ENCODE measurements at places on chromosomes 5 and 9. TPM values are rescaled to one million over a fixed set of nuclear protein-coding genes. Genes with fewer than 3 reads are reported as not detected.

- no peak overlapping the region for H3K4me3 ChIP-seq
- H3K4me1 ChIP-seq, result no peaks in the 10 kb centered on the region
- no peaks in the 10 kb centered on the region for H3K27me3 ChIP-seq
- no peak overlapping the region for H3K27ac ChIP-seq
- DNase-seq, result no peak
- no peaks in the 10 kb centered on the region for H3K36me3 ChIP-seq
Measured at GRCh38 chr5:78604689-78605285, 43.8 kb downstream of the LHFPL2 start.

DNA sequence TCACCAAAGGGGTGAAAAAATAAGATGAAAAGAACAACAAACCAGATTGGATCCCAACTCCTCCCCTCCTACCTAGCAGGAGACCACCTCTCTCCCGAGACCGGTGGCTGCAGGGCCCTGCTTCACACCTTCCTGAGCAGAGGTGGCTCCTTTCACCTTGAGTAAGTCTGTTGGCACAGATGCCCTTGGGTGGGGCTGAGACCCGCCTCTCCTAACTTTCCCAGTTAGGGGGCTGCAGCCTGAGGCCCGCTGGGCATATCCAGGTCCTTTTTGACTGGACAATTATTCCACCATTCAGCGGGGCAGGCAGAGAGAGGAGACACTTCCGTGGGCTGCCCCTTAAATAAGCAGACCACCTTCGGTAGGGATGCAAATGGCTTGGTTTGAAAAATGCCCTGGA is 1.3 kb downstream of the SLC25A48 start:
- peaks cover 50% of the 10 kb centered on the region for H3K27me3 ChIP-seq
- H3K4me1 ChIP-seq, result peaks cover 12% of the 10 kb centered on the region
- no peak for DNase-seq
- H3K36me3 ChIP-seq, result no peaks in the 10 kb centered on the region

- peaks cover 8% of the 10 kb centered on the region for H3K4me1 ChIP-seq
- H3K27ac ChIP-seq, result no peak overlapping the region
- no peaks in the 10 kb centered on the region for H3K27me3 ChIP-seq
- H3K36me3 ChIP-seq, result no peaks in the 10 kb centered on the region
- H3K4me3 ChIP-seq, result no peak overlapping the region
Measured at GRCh38 chr5:78746021-78746770, 97.6 kb upstream of the LHFPL2 start.

DNA sequence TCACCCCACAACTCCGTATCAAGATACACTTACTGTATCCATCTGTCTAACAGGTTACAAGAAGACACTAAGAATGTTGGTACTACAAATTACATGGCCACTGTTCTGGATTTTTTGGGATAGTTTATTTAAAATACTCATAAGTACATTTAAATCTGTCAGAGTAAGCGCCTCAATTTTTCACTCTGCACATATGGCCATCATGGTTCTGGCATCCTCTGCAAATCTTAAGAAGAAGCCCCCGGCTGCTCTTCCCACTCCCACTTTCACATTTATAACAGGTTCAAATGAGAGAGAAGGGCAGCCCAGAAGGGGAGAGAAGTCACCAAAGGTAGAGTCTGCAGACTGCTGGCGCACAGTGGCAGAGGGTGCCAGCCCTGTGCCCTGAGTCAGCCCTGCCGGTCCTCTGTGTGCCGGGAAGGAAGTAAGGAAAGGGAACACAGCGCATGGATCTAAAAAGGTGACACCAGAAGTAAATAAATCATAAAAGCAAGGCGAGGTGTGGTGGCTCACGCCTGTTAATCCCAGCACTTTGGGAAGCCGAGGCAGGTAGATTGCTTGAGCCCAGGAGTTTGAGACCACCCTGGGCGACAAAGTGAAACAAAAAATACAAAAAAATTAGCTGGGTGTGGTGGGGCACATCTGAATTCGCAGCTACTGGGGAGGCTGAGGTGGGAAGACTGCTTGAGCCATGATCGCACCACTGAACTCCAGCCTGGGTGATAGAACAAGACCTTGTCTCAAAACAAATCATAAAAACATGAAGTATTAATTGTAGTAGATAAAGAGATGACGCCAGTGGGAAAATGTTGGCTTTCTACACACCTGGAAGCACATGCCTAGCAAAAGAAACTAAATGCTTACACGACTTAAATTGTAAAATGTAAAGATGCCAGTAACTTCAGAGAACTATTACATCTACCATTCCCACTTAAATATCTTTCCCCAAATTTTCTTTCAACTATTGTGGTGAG is 30.0 kb downstream of the RNF130 start:
- no peaks in the 10 kb centered on the region for H3K27me3 ChIP-seq
- H3K4me3 ChIP-seq, result no peak overlapping the region
- H3K4me1 ChIP-seq, result peaks cover under 1% of the 10 kb centered on the region
- DNase-seq, result no peak
- peaks cover 35% of the 10 kb centered on the region for H3K36me3 ChIP-seq

- H3K36me3 ChIP-seq, result no peaks in the 10 kb centered on the region
- no peak for DNase-seq
- no peaks in the 10 kb centered on the region for H3K27me3 ChIP-seq
Measured at GRCh38 chr5:94361832-94362796, 256.3 kb downstream of the KIAA0825 start.

DNA sequence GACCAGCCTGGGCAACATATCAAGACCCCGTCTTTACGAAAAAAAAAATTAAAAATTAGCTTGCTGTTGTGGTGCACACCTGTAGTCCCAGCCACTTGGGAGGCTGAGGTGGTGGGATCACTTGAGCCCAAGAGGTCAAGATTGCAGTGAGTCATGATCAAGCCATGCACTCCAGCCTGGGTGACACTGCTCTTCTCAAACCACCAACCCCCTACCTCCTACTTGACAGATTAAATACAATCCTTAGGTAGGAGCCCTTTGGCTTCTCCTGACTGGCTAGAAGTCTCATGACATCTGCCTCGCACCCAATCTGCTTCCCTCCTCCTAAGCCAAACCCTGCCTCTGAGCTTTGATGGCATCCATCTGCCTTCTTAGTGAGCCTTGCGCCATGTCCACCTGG is 11.6 kb upstream of the FBP1 start:
- DNase-seq, result no peak
- H3K27ac ChIP-seq, result peak overlapping the region; percentile 9
- H3K4me3 ChIP-seq, result no peak overlapping the region
- H3K4me1 ChIP-seq, result peaks cover 28% of the 10 kb centered on the region

DNA sequence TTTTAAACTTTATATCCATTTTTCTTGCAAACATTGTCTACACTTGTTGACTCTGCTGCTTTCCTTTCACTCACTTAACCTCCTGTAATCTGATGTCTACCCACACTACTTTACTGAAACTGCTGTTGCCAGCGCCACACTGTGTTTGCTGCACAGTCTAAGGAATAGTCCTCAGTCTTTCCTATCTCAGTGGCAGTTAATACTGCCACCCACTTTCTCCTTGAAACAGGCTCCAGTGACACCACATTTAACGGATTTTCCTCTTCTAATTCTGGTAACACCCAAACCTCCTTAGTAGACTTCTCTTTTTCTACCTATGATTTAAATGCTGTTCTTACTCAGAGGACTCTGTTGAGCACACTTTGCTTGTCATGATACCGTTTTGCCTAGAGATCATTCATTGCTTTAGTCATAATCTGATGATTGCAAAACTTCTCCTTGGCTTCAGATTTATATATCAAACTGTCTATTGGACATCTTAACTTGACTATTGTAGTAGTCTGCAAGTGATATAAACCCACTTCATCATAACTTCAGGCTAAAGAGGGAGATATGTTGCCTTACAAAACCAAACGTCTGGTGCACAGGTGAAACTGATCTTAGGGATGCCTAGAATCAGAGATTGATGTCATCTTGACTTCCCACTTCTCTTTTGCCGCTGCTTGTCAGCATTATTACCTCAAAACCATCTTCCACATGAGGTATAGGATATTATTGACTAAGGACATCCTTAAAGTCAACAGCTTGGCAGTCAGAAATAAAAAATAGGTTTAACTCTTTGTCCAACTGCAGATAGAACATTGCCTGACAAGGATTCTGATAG is 94.1 kb downstream of the CDC42SE2 start:
- H3K4me1 ChIP-seq, result peaks cover 10% of the 10 kb centered on the region
- H3K27me3 ChIP-seq, result no peaks in the 10 kb centered on the region
- H3K36me3 ChIP-seq, result peaks cover 14% of the 10 kb centered on the region
- H3K27ac ChIP-seq, result no peak overlapping the region
- DNase-seq, result no peak

DNA sequence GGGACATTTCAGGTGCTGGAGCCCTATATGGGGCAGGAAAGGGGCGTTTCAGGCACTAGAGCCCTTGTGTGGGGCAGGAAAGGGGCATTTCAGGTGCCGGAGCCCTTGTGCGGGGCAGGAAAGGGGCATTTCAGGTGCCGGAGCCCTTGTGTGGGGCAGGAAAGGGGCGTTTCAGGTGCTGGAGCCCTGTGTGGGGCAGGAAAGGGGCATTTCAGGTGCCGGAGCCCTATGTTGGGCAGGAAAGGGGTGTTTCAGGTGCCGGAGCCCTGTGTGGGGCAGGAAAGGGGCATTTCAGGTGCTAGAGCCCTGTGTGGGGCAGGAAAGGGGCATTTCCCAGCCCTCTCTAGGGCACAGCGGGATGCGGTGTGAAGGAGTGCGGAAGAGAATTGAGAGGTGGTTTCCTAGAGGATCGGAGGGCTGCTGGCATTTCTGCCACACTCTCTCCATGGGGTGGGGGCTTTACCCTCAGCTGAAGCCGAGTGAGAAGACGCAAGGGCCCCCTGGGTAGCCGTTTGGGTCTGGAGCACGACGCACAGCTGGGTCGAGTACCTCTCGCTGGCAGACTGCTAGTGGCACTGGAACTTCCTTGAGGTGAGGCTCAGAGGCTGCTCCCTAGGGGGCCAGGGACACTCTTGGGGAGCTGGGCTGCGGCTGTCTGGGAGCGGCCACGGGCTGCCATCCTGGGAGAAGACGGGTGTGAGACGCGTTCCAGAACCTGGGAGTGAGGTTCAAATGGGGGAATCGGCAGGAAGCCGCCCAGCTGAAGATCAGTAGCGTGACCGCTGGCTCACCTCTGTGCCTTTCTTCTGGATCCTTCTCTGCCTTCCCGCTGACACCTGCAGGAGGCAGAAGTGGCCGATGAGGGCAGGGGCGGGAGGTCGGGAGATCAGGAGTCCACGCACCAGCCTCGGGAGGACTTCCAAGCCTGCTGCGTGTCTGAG is 122.6 kb upstream of the IRX4 start:
- no peak overlapping the region for H3K27ac ChIP-seq
- peaks cover 25% of the 10 kb centered on the region for H3K27me3 ChIP-seq
- no peak overlapping the region for H3K4me3 ChIP-seq
- no peaks in the 10 kb centered on the region for H3K36me3 ChIP-seq
- DNase-seq, result no peak

Gene SPINK6
- not detected for total RNA-seq

Gene ZCCHC7
- total RNA-seq, result 20.4 TPM

Gene PHAX
- 25.1 TPM for total RNA-seq

Data from lower lobe of right lung (tissue), 2 donors.